ENCODE measurements at places on chromosomes 12 and 14.

- ATAC-seq: peak; percentile 62
Observed at GRCh38 chr14:22819151-22819988, 4.1 kb upstream of the SLC7A7 start.

GRCh38 chr14:101065246-101065645, 161.7 kb upstream of the RTL1 start:
- ATAC-seq: no peak

DNA sequence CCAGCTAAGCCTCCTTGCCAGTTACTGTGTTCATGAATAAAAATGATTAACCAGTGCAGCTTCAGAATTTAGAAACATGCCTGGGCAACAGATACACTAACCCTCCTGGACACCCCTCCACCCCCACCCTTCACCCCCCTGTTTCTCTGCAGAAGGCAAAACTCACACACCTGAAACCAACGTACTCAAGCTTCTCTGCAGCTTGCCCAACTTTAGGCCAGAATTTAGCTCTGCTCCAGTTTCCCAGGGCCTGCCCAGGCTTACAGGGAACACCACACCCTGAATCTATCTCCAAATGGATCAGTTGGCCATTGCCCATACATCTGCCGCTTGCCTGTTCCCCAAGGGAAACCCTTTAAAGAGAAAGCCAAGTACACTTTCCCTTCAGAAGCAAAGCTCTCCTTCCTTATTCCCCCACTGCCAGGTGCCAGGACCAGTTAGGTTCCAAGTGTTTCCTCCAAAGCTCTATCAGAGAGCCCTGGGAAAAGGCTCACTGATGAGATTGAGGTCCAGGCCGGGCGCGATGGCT, 1.8 kb upstream of the SPPL3 start:
- no peak for ATAC-seq

GRCh38 chr12:92185052-92185451, 39.4 kb upstream of the BTG1 start:
- ATAC-seq: no peak

DNA sequence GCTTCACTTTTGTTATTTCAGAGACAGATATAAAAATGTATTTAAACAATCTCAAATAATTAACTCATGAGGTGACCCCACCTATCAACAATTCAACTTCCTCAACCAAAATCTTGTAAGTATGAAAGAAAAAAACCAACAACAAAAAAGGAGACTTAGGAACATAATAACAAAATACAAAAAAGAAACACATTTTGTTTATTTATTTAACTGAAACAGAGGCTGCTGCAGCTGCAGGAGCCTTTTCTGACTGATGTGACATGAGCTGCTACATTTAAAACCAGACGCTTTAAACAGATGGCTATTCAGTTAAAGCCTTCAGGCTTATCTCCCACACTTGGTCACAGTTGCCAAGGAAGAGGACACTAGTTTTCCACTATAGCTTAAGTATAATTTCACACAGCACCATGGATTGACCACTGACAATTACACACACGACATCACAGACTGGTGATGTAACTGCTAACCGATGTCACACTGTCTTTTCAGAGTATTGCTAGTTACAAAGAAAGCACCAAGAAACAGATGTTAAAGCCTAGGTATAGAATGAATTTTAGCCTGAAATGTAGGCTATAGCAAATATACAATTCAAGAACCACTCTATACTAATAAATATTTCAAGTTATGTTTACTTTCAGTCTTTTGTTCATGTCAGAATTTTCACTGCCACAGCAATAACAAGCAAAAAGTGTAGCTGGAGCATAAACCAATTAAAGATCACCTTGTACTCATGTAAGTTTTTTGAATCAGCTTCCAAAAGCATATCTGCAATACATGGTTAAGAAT, 113.0 kb downstream of the MED13L start:
- ATAC-seq: peak; percentile 25

DNA sequence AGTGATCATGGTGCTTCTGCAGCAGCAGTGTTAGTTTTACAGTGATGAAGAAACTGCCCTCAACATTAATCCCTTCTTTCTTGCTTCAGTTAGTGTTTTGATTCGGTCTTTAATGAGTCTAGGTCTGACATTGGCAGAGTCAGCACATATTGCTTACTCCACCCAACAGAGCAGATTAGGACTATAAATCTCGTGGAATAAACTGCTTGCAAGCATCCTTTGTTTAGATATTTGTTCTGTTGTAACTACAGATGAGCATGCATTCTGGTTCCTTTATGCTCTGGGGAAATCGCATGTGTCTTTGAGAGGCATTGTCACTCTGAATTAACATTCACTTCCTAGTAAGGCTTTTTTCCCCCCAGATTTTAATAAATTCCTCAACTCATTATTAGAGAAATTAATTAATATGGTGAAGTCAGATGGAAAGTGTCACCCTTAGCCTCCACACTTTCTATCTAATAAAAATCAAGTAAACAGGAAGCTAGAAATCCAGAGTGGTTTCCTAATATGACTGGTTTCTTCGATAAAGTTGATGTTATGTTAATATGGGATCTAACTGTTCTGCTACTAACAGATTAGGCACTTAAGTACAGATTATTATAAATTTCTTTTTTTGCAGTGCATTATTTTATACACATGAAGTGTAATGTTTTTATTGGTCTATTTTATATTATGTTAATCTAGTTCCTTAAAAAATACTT, 86.2 kb upstream of the SSTR1 start:
- ATAC-seq: no peak
